ENCODE measurements at places on chromosomes 1 and 21. TPM values are rescaled to one million over a fixed set of nuclear protein-coding genes. Genes with fewer than 3 reads are reported as not detected.

GRCh38 chr1:18415448-18416027 lies 65.2 kb upstream of the KLHDC7A start:
- no peak for DNase-seq

GRCh38 chr1:1013922-1014648 lies 788 bp downstream of the ISG15 start:
- DNase-seq = no peak

- peak; percentile 64 for DNase-seq
These were observed 878 bp downstream of the MINDY1 start for GRCh38 chr1:151005729-151006319.

GRCh38 chr1:211066781-211067384 lies 67.1 kb downstream of the KCNH1 start:
- peak; percentile 34 for DNase-seq

- no peak for DNase-seq
These were observed 404.7 kb downstream of the RRAGC start for GRCh38 chr1:38454749-38455441.

GRCh38 chr1:13662493-13662892 lies 37.5 kb upstream of the PRDM2 start:
- no peak for DNase-seq

GRCh38 chr1:58983162-58983561 lies 199.3 kb upstream of the JUN start:
- DNase-seq = no peak

- no peak for DNase-seq
These were observed 30.2 kb downstream of the SLC22A15 start for GRCh38 chr1:116006486-116006964.

GRCh38 chr1:41360074-41360785 lies 1.0 kb upstream of the FOXO6 start:
- no peak for DNase-seq

DNA sequence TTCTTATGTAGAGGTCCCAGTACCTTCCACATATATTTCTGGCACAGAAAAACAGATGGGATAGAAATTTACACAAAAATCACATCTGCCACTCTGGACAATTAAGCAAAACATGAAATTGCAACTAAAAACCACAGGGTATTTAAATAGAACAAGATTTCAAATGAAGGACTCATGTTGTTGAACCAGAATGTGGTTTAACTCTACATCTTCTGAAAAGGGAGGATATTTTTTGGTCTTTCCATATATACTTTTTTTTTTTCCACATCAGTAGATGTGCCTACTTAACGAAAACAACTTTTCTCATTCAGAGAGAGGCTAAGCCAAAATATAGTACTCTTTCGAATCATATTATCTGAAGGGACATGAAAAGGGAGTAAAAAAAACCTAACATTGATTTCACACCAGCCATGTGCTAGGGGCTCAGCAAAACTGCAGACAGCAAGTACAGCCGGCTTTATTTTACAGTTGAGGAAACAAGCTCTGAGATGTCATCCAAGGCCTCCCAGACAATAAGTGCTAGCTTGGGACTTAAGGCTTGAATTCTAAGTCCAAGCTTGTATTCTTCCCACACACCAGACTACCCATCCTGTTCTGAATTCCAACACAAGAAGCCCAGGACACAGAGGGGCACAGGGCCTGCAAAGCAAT lies 208.9 kb downstream of the PBX1 start:
- no peak for DNase-seq

DNA sequence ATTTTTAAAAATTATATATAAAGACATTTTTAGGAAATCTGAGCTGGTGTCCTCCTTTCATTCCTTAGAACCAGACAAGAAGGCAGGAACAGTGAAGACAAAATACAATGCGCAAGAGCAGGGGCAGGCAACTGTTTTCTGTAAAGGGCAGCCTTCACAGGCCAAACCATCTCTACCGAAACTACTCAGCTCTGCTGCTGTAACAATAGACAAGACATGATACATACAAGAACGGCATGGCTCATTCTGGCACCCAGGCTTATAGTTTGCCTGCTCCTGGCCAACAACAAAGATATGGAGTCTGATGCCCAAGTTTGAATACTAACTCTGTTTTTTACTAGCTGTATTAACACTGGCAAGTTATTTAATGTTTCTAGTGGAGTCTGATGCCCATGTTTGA lies 232.0 kb downstream of the SMYD3 start:
- DNase-seq = no peak

DNA sequence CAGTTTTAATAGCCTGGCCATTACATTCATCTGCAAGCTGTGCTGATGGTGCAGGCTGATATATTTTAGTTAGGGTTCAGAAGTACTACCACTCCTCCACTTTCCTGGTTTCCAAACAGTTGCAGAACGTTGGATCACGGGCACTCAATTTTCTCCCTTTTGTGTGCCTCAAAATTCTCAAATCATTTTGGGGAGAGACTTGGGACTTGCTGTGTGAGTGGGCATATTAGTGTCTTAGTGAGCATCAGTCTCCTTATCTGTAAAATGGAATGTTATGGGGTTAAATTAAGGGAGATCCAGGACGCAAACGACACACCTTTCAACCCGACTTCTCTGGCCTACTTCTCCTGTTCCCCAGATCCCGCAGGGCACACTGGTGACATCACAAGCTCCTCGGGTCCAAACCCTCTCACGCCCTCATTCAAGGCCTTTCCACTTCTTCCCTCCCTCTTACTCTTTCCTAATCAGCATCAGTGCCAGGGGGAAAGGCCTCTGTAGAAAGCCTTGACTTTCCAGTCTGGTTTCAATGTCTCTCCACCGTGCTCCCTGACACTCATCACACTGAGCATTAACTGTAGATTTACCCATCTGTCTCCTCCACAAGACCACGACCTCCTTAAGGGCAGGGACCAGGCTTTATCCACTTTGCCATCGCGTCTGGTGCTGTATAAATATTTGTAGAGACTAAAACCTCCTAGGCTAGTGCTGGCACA lies 1.2 kb downstream of the PIGP start:
- peak; percentile 79 for DNase-seq

DNA sequence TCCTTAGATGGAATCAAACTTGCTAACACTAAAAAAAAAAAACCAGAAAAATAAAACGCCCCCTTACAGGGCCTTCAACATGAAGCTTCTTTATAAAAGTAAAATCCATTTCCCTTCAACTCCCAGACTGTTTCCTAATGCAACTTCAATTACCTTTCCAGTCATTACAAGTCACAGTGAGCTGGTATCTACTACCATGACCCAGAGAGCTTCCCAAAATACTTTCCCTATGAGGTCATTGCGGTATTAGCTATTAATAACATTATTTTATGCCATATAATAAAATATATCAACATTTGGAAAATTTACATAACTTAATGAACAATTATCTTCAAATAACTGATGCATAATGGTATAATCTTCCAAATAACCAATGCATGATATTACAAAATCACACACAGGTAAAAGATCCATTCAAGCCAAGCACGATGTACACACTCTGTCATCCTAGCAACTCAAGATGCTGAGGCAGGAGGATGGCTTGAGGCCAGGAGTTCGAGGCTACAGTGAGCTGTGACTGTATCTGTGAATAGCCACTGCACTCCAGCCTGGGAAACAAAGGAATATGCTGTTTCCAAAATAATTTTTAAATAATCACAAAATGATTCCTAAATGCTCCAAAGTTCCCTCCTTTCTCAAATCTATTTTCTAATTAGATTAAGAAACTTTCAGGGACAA lies 24.1 kb downstream of the EIF4G3 start:
- DNase-seq = peak; percentile 33

DNA sequence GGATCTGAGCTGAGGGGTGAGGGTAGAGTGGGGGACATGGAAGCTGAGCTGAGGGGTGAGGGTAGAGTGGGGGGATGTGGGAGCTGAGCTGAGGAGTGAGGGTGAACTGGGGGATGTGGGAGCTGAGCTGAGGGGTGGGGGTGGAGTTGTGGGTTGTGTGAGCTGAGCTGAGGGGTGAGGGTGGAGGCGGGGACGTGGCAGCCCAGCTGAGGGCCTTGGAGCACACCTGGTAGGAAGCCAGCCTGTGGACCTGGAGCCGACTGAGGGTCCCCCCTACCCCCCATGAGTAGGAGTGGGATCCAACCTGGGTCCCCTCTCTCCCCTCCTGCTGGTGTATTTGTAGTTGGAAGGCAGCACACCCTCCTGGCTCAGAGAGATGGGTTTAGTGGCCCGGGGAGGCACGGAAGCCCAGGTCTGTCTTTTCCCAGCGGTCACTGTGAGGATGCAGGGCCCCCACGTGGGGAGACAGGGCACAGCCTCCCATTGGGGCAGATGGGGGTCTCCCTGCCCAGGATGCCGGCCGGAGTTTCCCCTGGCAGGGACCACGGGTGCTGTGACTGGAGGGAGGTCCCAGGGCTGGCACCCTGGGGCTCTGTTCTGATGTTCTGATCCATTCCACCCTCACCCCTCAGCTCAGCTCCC lies 13.2 kb upstream of the NPHP4 start:
- no peak for DNase-seq

DNA sequence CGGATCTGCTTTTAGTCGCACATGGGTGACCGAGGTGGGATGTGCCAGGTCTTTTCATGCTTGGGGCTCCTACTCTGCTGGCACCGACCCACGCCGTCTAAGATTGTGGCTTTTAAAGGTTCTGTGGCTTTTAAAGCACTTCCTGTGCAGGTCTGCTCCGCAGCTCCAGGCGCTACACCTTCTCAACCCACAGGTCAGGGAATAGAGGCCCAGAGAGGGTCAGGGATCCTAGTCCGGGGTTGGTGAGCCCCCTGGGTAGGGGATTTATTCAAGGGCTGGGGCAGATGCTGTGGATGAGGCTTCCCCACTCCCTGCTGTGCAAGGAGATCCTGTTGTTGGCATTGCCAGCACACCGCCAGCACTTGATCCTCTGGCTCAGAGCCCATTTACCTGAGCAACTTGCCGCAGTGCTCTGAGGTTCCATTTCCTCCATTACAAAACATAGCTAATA lies 212.8 kb upstream of the RAB4A start:
- DNase-seq = peak; percentile 25

- no peak for DNase-seq
These were observed 939 bp upstream of the MFAP2 start for GRCh38 chr1:16981269-16981849.

DNA sequence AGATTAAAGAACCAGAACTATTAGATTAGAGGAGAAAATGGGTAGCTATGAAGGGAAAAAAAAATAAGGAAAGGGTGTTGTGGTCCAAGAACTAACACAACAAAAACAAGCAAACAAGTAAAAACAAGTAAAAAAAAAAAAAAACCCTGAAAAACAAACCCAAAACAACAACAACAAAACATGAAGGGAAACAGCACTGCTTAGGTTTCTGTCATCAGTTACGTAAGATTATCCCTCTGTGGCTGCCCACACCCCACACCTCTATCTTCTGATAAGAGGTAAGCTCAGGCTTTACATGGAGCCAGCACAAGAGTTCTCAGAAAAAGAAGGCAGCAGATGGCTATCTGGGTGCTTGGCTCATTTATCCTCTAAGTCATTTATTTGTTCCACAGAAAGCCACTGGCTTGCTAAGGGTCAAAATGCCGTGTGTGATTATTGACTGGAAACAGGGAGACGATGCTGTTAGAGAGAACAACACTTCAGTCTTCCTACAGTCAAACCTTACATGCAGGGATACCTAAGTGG lies 57.5 kb downstream of the KIAA0319L start:
- DNase-seq = peak; percentile 91

- peak; percentile 70 for DNase-seq
These were observed 1.1 kb upstream of the ADAMTS1 start for GRCh38 chr21:26846036-26846931.

DNA sequence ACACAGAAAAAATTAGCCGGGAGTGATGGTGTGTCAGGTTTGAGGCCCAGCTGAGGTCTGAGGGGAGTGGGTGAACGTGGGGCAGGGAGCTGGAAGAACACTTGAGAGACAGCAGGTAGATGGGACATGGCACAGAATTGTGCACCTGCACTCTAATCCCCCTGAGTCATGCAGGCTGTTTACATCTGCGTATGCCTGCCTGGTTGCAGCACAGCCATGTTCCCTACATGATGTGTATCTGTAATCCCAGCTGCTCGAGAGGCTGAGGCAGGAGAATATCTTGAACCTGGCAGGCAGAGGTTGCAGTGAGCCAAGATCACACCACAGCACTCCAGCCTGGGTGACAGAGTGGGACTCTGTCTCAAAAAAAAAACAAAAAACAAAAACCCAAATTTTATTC lies 44.8 kb downstream of the ATP5PO start:
- no peak for DNase-seq

- no peak for DNase-seq
These were observed 5.5 kb upstream of the SPAG17 start for GRCh38 chr1:118190561-118190960.

GRCh38 chr21:35984654-35985361 lies 75.5 kb downstream of the SETD4 start:
- no peak for DNase-seq

DNA sequence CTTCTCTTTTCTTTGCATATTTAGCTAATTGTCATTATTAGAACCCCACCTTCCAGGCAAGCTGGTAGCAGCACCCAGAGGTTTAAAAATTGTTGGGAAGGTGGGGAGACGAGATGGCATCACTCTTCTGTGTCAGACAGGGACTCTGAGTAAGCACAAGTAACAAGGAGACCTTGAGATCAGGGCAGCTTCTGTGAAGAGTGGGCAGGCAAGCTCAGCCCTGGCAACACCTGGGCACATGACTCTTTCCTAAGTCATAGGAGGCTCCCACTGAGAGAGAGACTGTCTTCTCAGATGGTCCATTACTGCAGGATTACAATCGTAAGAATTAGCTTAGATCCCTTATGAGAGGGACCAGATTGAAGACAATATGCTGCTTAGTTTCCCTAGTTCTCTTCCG lies 183.5 kb downstream of the BRINP2 start:
- DNase-seq = no peak

Gene FLG2
- not detected for total RNA-seq

Gene C1QTNF12
- 13.3 TPM for total RNA-seq

Gene TCHHL1
- total RNA-seq = not detected

Gene SPATA1
- total RNA-seq = not detected

Gene CC2D1B
- 37.3 TPM for total RNA-seq

Gene TEX38
- total RNA-seq = not detected

Gene ZBTB8B
- 0.25 TPM for total RNA-seq

Gene TIE1
- not detected for total RNA-seq

Gene OR2T2
- total RNA-seq = not detected

Gene HCN3
- 3.3 TPM for total RNA-seq

Gene SPRR1A
- total RNA-seq = not detected

Gene HLX
- total RNA-seq = not detected

All from G401 (cell line).